ENCODE measurements at places on chromosomes 2 and 18.
A peak's percentile ranks its signal among the peaks of the same experiment; 100 is the strongest.

GRCh38 chr2:214628091-214628490 is 181.4 kb downstream of the BARD1 start:
- DNase-seq = no peak

GRCh38 chr2:3289526-3289925 is 88.1 kb downstream of the EIPR1 start:
- DNase-seq = no peak

GRCh38 chr2:150676747-150677383 is 189.4 kb upstream of the RND3 start:
- DNase-seq = no peak

DNA sequence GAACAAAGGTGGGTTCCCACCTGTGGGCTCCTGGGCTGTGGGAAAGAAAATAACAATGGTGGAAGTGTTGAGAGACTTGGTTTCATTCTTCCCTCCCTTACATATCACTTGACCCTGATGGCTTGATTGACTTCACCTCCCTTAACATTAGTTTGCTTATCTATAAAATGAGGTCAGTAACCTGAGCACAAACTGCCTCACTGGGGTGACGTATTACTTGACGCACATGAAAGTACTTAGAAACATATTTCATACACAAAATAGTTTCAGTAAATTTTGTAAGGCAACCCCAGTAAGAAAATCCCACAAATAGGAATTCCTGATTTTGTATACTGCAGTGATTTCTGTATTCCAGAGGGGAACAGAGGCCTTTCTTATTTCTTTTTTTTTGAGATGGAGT is 29.4 kb upstream of the LPIN2 start:
- DNase-seq = no peak

GRCh38 chr2:46042207-46042637 is 255.0 kb upstream of the EPAS1 start:
- DNase-seq = no peak

GRCh38 chr18:74775239-74775638 is 177.6 kb downstream of the ZNF407 start:
- DNase-seq = no peak

DNA sequence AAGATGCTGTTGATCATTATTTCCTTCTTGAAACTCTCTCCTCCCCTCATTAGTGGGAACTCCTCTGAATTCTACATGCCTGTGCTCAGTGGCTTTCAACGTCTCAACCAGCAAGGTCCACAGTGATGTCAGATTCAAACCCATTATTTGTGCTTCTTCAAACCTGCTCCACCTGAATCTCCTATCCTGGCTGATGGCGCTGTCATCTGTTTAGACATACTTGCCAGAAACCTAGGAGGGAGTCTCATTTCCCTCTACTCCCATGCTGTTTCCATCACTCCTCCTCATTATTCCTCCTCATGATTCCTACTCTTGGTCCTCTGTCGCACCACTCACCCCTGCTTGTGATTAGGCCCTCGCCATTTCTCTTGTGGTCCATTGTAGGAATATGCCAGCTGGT is 2.9 kb upstream of the LPIN2 start:
- no peak for DNase-seq

DNA sequence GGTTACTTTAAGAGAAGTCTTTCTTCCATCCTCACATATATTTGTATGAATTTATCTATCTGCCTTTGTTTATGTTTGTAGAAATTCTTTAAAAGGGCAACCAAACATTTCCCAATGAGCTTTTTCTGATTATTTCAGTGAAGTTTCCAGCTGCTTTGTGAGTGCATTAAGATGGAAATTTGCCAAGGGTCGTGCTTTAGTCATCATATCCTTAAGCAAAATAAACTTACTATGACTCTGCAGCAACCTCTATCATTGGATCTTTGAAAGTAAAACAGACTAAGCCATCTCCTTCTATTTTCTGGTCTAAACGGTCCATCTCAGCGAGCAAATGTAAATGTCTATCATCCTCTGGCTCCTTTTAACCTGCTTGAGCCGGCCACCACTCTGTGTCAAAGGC is 489.3 kb downstream of the SOX11 start:
- peak; percentile 65 for DNase-seq

DNA sequence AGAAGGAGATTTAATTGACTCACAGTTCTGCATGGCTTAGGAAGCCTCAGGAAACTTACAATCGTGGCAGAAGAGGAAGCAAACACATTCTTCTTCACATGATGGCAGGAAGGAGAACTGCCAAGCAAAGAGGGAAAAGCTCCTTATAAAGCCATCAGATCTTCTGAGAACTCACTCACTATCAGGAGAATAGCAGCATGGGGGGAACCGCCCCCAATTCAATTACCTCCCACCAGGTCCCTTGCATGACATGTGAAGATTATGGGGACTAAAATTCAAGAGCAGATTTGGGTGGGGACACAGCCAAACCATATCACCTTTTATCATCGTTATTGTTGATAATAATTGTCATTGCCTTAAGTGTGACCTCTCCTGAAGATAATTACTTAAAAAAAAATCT is 197.9 kb upstream of the SLC14A2 start:
- DNase-seq = no peak

- peak; percentile 55 for DNase-seq
Measured at GRCh38 chr2:200288670-200289429, 17.6 kb upstream of the SPATS2L start.

DNA sequence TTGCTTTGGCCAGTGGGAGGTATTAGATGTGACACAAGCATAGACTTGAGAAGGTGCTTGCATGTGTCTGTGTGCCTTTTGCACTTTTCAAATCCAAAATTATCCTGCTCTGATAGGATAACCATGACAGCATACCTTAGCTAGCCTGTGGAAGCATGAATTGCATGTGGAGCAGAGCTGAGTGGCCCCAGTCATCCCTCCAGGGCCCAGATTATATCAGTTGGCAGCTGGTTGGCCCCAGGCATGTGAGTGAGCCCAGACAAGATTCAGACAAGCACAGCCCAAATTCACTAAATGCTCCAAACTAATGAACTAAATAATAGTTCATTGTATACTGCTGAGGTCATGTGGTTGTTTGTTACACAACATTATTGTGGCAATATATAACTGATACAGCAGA is 18.8 kb downstream of the TACR1 start:
- DNase-seq = no peak

DNA sequence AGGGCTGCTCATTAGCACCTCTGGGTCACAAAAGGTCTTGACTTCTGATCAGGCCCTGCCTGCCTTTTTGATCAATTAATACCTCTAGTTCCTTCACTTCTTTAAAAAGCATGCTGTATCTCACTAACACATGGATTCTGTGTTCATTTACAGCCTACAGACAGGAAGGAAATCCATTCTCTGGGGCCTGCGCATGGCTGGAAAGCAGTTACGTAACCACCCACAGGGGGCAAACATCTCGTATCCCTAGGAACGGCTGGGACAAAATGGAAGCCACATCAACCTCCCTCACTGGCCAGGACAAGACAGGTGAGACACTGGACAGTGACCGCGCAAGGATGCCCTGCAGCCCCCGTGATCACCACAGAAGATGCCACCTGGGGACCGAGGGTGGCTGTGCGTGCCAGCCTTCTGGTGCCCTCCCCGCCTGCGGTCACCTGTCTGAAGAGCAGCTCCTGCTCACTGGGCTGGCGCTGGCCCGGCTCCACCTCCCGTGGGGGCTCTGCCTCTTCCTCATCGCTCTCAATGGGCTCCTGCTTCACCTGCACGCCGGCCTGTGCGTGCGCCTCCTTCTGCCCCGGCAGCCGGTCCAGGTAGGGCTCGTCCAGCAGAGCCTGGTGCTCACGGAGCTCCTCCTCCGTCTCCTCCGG is 266.9 kb downstream of the TWIST2 start:
- no peak for DNase-seq

DNA sequence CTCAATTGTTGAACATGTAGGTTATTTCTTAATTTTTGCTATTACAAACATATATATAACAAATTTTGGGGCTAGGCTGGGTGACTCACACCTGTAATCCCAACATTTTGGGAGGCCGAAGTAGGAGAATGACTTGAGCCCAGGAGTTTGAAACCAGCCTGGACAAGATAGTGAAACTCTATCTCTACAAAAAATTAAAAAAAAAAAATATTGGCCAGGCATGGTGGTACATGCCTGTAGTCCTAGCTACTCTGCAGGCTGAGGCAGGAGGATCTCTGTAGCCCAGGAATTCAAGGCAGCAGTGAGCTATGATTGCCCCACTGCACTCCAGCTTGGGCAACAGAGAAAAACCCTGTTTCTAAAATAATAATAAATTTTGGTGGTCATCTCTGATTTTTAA is 23.5 kb downstream of the SLC4A1AP start:
- no peak for DNase-seq

- no peak for DNase-seq
Measured at GRCh38 chr2:15950088-15950952, 10.0 kb downstream of the MYCN start.

DNA sequence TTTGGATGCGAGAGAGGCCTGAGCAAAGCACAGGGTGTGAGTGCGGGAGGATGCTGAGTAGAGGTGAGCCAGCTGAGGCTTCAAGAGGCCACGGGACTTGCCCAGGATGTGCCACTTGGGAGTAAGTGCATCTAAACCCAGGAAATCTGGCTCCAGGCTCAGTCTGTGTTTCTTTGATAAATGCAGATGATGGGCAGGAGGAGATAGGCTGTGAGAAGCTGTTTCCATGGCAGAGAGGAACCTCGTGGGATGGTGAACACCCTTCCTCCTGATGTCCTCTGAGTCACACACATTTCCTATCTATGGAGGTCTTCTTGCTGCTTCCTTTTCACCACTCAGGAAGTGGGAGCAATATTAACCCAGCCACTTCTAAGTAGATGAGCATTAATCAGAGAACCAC is 38.4 kb upstream of the CELF4 start:
- no peak for DNase-seq

- no peak for DNase-seq
Measured at GRCh38 chr2:240225131-240225530, 84.7 kb upstream of the OTOS start.

GRCh38 chr2:85248773-85249509 is 78.8 kb downstream of the TGOLN2 start:
- DNase-seq = peak; percentile 97

Measured in fibroblast of skin of left quadriceps (primary cell).